ENCODE measurements at places on chromosomes 3 and 15. TPM values are rescaled to one million over a fixed set of nuclear protein-coding genes. Genes with fewer than 3 reads are reported as not detected.
A peak's percentile ranks its signal among the peaks of the same experiment; 100 is the strongest.

SNX1 gene
- total RNA-seq: 178 TPM

DNA sequence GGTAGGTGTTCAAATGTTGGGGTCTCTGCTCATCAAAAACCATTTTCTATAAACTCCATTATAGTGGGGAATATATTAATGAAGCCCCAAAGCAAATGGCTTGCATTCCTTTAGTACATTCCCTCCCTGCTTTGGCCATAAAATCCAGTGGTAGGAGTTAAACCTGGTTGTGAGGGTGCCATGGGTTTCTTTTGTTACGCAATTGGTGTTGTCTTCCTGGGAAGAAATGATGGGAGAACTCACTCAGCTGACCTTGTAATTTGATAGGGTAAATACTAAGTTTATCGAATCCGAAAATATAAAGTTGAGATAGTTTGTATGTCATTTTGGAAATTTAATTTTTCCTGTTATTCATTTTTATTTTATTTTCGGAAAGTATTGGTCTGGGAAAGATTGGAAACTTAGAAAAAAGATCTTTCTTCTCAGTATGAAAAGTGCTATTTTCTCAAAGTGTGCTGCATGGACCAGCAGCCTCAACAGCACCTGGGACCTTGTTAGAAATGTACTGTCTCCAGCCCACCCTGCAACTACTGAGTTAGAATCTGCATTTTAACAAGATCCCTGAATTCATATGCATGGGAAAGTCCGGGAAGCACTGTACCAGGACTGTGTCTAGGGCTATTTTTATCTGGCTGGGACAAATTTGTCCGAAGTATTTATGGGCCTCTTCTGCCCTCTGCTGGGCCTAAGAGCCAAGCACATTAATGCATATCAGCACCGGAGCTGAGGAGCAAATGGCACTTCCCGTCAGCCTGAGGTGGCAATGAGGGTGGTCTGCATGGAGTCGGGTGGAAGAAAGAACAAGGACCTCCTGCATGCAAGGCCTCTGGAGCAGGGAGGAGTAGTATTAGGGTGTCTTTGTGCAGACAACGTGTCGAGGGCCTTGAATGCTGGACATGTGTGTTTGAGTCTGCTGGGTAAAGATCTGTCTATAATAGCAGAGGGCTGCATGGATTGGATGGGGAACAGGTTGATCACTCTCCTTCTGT, 54.7 kb downstream of the FAM81A start:
- DNase-seq: peak; percentile 75

CSPG4 gene
- total RNA-seq: 57.5 TPM

DNA sequence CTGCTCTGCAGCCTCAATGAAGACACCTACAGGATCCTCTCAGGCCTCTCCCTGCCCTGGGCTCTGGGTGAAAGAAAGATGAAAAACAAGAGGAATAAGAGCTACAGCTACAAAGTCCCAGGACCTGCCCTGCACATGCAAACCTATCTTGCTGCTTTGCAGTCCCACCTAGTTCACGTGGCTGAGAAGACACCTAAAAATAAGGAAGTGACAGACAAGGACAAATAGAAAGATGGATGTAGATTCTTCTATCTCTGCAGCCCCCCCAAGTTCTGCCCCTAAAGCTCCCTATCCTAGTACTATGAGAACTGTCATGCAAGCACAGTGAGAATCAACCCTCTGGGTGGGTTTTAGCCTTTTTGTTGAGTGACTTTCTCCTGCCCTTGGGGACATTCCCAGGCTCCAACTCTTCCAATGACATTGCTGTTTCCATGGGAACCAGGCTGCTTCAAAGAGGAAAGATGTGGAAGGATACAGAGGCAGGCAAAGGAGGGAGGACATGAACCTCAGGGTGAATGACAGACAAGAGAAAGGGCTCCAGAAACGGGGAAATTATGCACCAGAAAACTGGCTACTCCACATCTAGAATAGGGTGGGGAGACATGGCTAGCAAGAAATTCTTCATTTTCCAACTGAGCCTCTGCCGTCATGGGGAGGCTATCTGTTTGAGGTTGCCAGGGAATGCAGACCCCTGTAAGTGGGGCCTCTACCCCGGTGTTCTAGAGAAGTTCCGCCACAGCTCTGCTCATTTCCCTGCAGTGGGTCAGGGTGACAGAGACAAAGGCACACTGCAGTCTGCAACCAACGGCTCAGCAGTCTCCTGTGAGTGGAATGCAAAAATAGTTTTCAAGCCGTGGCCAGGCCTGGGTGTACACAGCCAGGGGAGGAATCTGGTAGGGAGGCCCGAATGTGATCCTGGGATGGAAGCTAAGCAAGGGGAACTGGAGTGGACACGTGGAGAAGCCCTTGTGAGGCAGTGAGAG, 5.2 kb downstream of the CSPG5 start:
- no peak for DNase-seq

GRCh38 chr15:75994220-75994619, 18.0 kb downstream of the NRG4 start:
- DNase-seq: no peak

- no peak for DNase-seq
Observed at GRCh38 chr3:62538691-62539356, 165.5 kb upstream of the FEZF2 start.

RGMA gene
- 47.1 TPM for total RNA-seq

GRCh38 chr3:98885851-98886250, 15.6 kb downstream of the DCBLD2 start:
- no peak for DNase-seq

- DNase-seq: no peak
Observed at GRCh38 chr3:150414258-150414657, 6.2 kb downstream of the TSC22D2 start.

DNA sequence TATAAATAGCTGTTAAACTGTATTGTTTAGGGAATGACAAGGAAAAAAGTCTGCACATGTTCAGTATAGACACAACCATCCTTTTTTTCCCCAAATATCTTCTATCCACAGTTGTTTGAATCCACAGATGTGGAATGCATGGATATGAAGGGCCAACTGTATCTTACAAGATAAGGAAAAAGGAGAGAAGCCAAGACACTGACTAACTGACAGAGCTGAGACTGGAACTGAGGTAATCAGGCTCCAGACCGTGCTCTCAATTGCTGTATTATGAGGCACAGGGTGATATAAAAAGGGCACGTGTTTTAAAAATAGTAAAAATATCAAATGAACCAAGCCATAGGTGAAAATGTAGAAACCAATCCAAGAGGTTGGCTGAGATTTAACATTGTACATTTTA, 49.0 kb downstream of the DHX36 start:
- DNase-seq: no peak

GRCh38 chr15:32838338-32838737, 120.5 kb downstream of the GREM1 start:
- DNase-seq: no peak

DNA sequence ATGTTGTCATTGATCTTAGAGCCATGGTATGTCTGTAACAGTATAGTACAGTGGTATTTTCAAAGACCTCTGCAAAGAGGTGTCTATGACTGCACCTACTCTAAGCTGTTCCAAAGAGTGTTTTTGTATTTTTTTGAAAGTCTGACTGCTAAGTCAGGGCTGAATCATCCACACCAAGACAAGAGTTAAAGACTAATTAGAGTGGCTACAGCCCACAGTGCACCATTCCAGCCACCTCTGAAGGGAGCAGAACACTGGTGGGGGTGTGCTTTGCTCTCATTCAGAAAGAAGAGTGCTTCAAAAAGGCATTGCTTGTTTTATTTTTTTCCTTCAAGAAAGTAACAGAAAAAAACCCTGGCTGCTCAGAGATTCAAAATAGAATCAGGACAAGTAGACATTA, 301.4 kb downstream of the GABRG3 start:
- no peak for DNase-seq

DNA sequence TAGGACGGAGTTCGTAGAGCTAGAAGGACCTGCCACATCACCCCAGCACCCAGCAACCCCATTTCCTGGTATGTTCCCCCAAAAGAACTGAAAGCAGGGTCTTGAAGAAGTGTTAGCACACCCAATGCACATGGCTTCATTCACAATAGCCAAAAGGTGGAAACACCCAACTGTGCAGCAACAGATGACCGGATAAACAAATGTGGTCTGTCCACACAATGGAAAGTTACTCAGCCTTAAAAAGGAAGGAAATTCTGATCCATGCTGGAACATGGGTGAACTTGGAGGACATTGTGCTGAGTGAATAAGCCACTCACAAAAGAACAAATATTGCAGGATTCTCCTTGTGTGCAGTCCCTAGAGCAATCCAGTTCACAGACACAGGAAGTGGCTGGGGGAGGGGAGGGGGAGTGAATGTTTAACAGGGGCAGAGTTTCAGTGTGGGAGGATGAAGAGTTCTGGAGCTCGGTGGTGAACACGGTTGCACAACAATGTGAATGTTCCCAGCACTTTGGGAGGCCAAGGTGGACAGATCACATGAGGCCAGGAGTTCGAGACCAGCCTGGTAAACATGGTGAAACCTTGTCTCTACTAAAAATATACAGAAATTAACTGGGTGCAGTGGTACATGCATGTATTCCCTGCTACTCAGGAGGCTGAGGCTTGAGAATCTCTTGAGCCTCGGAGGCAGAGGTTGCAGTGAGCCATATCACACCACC, 157.5 kb downstream of the NUP210 start:
- DNase-seq: no peak

DNA sequence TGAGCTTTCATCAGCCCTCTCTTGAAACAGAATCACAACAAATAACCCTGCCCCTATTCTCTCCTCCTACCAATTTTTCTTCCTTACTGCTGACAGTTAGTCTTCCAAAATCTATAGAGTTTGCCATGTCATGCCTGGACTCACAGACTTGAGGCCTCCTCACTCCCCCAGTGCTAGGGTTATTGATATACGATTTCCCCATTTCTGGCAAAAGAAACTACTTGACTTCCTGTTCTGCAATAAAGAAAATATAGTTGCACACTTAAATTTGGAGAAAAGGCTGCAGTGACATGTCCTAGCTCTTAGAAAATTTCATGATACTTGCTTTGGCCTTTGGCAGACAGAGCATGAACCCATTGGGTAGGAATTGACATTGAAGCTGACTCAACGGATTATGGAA, 75.9 kb downstream of the CYP19A1 start:
- DNase-seq: no peak

UBE2Q2 gene
- 34.1 TPM for total RNA-seq

DNA sequence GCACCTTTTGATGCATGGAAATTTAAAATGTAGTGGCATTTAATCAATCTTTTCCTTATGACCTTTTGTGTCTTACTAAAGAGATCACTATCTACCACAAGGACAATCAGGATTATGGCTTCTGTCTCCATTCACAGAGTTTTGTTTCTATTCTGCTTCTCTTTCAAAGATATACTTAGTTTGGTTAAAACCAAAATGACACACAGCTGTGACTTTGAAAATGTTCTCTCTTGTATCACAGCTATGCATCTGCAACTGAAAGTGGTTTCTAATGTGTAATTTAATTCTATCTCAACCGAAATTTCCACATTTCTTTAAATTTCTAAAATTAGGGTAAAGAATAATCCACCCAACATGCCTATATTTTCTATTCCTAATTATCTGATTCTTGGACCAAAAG, 27.7 kb downstream of the HLTF start:
- DNase-seq: no peak

MESP2 gene
- total RNA-seq: 0.45 TPM

GRCh38 chr3:71893702-71894479, 108.9 kb upstream of the PROK2 start:
- no peak for DNase-seq

FBLN2 gene
- total RNA-seq: 236 TPM

DNA sequence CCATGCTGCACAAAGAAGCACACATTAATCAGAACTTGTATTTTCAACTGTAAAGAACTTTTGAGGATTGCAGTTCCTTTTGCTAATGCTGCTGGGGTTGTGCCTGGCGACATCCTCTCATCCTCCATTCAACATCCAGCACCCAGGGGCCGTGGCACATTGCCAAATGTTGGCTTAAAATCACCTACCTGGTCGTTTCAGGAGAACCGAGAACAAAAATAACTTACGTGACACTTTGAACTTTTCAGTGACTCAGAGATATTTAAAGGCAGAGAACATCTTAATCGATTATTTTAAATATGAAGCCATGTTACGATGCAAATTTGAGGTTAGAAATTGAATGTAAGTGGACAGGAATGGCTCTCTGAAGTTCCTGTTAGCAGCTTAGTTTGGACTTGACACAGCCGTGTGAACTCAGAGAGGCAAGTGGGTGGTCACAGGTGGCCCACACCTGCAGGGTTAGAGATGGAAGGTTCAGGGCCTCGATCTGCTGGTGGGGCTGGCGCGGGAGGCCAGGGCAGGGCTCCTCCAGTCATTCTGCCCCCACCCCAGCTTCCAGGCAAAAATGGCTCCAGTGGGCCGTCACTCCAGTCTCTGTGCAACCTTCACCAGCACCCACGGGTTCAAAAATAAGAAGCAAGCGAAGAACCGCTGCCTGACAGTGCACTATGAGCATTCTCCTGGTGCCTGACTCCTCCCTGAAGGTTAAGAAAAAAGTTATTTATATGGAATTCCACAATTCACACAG, 12.2 kb downstream of the LRRK1 start:
- DNase-seq: no peak

ITIH1 gene
- total RNA-seq: not detected

DNA sequence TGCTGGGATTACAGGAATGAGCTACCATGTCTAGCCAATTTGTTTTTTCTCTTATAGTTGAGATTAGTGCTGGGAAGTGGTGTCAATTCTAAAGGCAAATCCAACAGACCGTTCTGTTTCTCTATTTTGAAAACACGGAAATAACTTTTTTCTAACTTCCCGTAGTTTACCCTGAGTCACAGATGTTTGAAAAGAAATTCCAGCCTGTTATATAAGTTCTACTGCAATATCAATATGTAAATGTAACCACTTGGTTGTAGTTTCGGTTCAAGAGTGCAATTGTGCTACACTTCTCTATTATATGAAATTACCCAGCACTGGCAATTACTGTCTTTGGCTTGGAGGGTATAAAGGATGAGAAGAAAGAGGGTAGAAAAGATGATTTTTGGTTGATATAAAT, 22.3 kb upstream of the GNB4 start:
- DNase-seq: no peak

DNA sequence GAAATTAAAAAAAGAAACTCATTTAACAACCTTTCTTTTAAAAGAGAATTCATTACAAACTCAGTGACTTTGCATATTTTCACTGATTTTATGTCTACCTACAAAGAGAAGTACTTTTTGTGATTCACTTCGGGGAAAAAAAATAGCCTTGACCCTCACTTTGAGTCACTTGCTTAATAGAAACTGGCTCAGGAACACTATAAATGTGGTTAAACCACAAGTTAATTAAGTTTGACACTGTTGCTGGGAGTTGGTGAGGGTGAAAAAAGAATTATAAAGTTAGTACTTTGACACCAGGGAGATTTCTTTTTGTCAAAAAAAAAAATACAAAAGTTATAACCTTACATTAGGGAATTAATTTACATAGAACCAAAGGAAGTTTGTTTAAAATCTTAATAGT, 810.9 kb downstream of the NR2F2 start:
- DNase-seq: no peak
